ENCODE measurements at places on chromosomes 1 and 21.

GRCh38 chr21:27225151-27225550 lies 258.3 kb upstream of the ADAMTS5 start:
- no peak for DNase-seq

- no peak for DNase-seq
These were observed 3902.9 kb downstream of the SRGAP2C start for GRCh38 chr1:125087691-125088090.

GRCh38 chr1:214816603-214817002 lies 213.6 kb downstream of the CENPF start:
- no peak for DNase-seq

DNA sequence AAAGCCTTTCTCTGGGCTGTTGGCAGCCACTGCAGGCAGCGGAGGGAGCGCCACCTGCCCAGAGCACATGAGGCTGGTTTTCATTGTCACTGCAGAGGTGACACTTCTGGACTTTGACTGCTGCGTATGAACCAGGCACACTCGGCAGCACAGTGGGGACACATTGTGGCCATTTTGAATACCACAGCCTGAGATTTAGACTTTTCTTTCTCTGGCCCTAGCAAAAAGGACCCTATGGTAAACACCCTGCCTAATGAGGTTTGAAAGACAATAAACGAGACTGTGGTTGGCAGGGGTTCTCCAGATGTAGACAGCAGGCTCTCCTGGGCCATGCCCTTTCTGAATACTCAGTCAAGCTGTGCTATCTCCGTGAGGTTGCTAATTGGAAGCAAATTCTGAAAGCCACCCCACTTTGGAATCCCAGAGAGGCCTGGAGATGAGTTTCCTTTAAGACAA lies 12.0 kb upstream of the KCNE2 start:
- no peak for DNase-seq

GRCh38 chr1:16615253-16616252 lies 2.2 kb upstream of the NBPF1 start:
- no peak for DNase-seq

GRCh38 chr1:88773540-88774150 lies 89.6 kb downstream of the PKN2 start:
- no peak for DNase-seq

DNA sequence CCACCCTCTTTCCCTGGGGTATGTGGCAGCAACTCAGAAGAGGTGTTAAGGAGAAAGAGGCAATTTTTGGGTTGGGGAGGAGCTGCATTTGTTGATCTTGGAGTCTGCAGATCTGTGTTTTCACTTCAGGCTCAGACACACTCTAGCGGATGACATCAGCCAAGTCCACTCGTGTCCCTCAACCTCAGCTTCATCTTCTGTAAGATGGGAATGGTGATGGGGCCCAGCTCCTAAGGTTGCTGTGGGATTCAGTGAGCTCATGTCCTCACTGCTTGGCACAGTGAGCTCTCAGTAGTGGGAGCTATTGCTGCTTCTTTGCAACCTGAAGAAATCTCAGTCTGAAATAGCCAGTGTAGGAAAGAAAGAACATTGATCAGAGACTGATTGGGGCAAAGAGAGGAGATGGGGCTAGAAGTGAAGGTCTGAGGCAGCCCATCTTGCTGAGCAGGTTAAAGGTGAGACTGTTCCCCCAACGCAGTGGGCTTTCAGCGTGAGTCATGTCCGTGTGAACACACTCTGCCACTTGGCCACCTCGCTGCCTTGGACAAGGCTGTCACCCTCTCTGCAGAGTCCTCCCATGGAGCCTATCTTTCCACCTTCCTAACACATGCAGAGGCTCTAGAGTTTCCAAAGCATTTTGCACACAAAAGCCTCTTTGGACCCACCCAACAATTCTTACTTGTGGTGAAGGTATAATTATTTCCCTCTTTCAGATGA lies 56.0 kb upstream of the CITED4 start:
- no peak for DNase-seq

- DNase-seq: no peak
These were observed 75.5 kb downstream of the NPHP4 start for GRCh38 chr1:5916572-5917280.

- no peak for DNase-seq
These were observed 91.6 kb upstream of the CHODL start for GRCh38 chr21:18153063-18153462.

DNA sequence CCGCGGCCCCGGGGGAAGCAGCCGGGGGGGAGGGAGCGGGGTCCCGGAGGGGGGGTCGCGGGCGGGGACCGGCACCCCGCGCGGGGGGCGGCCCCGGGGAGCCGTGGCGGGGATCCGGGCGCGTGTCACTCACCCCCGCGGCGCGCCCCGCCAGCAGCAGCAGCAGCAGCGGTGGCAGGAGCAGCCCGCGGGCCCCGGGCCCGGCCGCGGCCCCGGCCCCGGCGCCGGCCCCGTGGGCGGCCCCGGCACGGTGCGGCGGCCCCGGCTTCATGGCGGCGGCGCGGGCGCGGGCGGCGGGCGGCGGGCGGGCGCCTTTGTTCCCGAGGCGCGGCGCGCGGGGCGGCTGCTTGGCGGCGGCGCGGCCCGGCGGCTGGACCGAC lies 252 bp downstream of the SDC3 start:
- DNase-seq: no peak

DNA sequence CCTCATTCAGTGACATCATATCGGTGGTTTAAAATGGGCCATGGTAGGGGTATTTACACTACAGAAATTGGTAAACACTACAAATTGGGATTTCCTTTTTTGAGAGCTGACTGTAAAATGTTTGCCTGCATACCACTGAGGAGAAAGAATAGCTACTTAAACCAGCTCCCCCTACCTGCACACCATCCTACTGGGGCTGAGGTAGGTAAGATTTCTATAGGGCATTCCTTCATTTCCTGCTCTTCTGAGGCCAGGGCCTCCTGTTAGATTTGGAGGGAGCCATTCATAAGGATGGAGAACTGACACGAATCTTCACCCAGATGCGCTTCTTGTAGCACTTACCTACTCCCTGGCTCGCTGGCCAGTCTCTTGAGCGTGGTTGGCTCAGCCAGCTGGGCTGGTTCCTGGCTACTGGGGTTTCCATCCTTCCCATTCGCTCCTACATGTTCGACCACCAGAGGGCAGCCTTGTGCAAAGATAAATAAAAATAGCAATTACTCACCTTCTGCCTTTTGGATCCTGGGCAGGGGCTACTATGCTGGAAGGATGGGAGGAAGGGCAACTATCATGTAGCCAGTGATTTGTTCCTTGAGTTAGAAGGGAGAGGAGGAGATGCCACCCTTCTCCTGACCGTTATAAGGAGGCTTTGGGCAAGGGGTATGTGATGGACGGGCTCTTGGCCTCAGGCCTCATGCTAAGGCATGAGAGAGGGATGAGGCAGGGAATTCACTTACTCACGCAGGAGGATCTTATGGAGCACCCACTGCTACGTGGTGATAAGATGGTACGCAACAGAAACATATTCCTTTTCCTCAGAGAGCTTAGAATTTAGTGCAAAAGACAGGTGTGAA lies 10.7 kb downstream of the OPTC start:
- DNase-seq: peak; percentile 72

GRCh38 chr21:18163956-18164355 lies 80.7 kb upstream of the CHODL start:
- no peak for DNase-seq

GRCh38 chr1:29392486-29393450 lies 156.4 kb downstream of the PTPRU start:
- DNase-seq: no peak

GRCh38 chr1:208990456-208990855 lies 593.1 kb upstream of the CAMK1G start:
- DNase-seq: no peak

DNA sequence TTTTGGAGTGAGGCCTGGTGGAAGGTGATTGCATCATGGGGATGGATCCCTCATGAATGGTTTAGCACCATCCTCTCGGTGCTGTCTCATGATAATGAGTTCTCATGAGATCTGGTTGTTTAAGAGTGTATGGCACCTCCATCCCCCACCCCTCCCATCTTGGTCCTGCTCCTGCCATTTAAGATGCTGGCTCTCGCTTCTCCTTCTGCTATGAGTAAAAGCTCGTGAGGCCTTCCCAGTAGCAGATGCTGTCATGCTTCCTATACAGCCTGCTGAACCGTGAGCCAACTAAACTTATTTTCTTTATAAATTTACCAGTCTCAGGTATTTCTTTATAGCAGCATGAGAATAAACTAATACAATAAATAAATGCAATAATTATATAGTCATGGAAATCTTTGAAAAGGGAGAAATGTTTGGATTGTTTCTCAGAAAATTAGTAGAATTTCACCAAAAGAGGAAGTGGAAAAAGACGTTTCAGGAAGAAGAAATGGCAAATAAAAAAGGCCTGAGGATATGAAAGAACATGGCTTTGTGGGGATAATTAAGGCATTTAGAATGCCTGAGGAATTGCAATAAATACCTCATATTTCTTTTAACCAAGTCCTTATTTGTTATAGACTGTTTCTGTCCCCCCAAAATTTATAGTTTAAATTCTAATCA lies 451.2 kb upstream of the ADGRL4 start:
- no peak for DNase-seq

- no peak for DNase-seq
These were observed 13.1 kb upstream of the COL24A1 start for GRCh38 chr1:86169625-86170024.

DNA sequence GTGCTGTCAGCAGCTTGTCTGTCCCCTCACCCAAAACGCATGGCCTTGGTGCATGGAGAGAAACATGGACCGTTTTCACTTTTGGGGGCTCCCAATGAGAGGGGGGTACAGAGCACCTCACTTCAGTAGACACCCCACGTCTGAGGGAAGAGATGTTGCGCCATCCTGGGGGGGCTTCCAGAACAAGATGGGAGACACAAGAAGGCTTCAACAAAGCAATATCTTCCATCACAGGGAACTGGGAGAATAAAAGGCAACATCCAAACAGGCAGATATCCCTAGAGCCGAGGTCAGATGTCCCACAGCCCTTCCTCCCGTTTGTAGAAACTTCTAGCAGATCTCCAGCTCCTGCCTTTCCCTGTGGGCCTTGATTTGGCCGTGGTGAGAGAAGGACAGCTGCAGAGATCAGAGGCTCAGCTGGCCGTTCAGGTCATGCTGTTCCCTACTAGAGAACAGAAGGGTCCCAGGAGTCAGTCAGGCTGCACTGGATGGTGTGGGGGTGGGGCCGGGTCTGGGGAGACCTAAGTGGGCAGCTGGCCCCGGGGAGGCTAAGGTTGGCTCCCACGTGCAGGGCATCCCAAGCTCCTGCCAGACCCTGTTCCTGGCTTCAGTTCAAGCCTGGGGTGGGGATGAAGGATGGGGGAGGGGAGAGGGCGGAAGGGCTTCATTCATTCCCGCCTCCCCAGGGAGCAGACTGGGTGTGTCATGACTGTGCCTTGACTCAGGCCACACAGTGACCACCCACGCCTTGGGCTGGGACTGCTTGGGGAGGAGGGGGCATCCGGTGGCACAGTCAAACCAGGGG lies 4.4 kb downstream of the PLOD1 start:
- DNase-seq: no peak

GRCh38 chr1:978069-978834 lies 3.6 kb downstream of the PERM1 start:
- no peak for DNase-seq

- no peak for DNase-seq
These were observed 5.1 kb upstream of the SSR2 start for GRCh38 chr1:156025876-156026275.

- DNase-seq: no peak
These were observed 47.5 kb upstream of the CTPS1 start for GRCh38 chr1:40932006-40932405.

GRCh38 chr1:226248091-226248490 lies 24.6 kb downstream of the MIXL1 start:
- DNase-seq: no peak

DNA sequence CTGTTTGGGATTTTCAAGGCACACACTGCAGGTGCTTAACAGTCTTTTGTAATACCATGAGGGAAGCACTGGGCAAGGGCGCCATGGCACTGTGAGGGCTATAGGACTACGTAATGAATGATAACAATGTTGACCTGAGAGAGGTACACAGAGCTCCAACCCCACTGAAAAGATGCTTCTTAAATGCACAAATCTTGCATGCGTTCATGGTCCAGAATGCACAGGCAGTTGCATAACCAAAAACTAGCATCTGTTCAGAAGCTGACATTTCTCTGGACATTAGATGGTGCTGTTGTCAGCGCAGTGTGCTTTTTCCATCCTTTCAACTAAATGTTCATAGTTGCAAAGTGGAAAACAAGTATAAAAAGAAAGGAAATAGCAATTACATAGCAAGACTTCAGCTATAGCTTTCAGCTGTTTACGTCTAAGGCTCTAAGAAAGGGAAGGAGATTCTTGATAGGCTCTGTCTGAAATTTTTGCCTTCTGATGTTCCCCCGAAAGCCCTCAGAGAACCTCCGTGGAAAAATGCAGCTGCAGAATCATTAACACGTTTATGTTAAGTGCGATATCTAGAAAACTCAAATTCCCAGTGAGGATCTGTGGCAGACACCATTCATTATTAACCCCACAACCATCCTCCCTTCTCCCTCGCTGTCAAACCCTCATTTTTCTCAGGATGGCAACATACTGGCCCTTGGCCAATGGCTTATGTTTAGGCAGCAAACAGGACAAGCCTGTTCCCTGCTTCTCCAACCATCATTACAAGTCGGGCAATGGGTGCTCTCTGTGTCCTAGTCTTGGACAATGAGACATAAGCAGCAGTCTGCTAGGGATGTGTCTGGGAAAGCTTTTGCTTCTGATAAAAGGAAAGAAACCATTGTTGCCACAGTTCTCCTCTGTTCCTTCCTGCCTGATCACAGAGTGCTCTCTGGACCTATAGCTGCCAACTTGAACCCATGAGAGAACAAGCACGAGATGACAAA lies 8.2 kb upstream of the TARBP1 start:
- DNase-seq: no peak

DNA sequence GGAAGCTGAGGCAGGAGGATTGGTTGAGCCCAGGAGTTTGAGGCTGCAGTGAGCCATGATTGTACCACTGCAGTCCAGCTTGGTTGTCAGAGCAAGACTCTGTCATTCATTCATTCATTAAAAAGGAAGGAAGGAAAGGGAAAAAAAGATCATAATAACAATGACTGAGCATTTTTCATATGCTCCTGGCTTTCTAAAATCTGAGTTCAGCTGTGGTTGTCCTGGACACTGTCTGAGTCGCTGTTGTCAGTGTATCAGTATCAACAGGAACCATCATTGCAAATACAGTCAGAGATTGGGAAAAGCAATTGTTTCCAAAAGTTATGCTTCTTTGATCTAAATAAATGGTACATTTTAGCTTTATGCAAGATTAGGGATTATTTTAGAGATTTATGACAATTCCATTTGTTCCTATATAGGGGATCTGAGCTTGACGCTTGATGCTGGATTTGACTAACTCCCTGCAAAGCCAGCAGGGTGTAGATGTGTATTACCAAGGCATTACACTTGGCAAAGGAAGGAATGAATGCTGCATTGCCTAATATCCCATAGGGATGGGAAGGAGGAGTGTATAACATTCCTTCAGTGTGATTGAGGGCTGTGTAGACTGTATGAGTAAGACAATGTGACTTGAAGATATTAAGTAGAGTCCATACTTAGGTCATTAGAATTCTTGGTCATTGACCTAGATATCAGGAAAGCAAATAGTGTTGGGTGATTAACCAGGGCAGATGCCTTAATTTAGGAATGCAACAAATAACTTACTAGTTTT lies 100.2 kb downstream of the DISP1 start:
- DNase-seq: no peak

GRCh38 chr1:155174324-155175280 lies 953 bp downstream of the TRIM46 start:
- DNase-seq: peak; percentile 52

Data from T-helper 17 cell (primary cell).